CD14-positive monocyte (primary cell): ENCODE measurements at places on chromosomes 7 and 10. TPM values are rescaled to one million over a fixed set of nuclear protein-coding genes. Genes with fewer than 3 reads are reported as not detected.

DNA sequence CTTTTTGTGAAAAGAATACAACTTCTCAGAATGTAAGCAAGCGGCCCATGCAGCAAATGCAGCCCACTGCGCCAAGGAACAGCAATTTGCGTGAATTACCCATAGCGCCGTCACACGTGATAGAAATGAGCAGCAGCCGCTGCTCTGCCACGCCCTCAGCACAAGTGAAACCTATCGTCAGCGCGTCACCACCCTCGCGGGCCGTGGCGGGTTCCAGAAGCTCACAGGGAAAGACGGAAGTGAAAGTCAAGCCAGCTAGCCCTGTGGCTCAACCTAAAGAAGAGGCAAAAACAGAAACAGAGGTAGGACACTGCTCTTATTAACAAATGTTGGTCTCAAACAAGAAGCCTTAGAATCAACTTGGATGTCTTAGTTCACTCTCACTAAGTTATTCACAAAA lies 70.5 kb downstream of the SHH start:
- H3K27ac ChIP-seq: peak overlapping the region; percentile 40
- H3K4me1 ChIP-seq: no peaks in the 10 kb centered on the region
- H3K27me3 ChIP-seq: no peaks in the 10 kb centered on the region
- no peak overlapping the region for H3K4me3 ChIP-seq
- peak; percentile 53 for DNase-seq

DNA sequence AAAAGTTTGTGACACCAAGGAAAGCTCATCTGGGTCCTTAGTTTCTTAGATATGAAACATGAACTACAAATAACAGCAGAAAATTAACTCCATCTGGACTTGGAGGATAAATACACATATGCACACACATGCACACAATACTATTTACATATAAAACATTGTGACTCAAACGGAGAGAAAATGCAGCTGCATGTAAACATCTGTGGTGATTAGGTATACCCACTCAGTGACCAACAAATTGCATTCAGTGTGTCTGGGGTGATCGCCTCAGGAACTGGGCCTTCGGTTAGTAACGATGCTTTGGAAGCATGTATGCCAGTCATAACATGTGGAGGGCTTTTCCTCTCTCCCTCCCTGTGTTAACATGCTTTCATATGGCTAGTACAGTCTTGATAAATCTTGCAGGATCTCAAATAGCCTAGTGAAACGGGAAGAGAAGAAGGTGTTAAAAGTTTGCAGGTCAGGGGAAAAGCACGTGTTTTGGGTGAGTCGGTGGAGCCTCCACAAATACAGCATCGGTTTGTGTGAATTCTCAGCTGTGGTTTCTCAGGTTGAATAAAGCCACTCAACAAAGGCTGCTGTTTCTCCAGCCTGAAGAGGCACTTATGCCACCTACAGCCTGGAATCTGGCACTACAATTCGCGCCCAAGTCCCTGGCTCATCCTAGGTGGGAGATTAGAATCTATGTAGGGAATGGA lies 8.7 kb upstream of the GLRX3 start:
- no peaks in the 10 kb centered on the region for H3K4me1 ChIP-seq
- DNase-seq: peak; percentile 18
- peaks cover 17% of the 10 kb centered on the region for H3K27me3 ChIP-seq
- no peak overlapping the region for H3K4me3 ChIP-seq
- no peak overlapping the region for H3K27ac ChIP-seq
- no peaks in the 10 kb centered on the region for H3K36me3 ChIP-seq

Gene OIT3
- polyA plus RNA-seq: not detected

DNA sequence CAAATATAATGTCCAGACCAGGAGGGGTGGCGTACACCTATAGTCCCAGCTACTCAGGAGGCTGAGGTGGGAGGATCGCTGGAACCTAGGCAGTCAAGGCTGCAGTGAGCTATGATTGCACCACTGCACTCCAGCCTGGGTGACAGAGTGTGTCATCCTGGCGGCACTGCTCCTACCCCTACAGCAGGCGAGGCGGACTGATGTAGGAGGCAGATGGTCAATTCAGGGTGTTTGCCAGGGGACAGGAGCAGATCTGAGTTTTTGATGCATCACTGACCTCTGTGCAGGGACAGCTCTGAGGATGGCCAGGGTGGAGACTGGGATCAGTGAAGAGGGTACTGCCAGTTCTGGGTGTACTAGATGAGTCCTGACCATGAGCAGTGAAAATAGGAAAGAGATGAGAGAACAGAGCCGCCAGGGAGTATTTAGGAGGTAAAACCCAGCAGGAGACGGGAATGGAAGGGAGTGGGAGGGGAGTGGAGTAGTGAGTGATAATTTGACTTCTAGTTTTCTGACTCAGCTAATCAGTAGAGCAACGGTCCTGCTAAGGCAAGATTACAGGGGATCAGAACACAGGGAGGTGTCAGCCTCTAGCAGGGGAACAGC lies 75.3 kb downstream of the HIP1 start:
- no peaks in the 10 kb centered on the region for H3K36me3 ChIP-seq
- no peak overlapping the region for H3K4me3 ChIP-seq

DNA sequence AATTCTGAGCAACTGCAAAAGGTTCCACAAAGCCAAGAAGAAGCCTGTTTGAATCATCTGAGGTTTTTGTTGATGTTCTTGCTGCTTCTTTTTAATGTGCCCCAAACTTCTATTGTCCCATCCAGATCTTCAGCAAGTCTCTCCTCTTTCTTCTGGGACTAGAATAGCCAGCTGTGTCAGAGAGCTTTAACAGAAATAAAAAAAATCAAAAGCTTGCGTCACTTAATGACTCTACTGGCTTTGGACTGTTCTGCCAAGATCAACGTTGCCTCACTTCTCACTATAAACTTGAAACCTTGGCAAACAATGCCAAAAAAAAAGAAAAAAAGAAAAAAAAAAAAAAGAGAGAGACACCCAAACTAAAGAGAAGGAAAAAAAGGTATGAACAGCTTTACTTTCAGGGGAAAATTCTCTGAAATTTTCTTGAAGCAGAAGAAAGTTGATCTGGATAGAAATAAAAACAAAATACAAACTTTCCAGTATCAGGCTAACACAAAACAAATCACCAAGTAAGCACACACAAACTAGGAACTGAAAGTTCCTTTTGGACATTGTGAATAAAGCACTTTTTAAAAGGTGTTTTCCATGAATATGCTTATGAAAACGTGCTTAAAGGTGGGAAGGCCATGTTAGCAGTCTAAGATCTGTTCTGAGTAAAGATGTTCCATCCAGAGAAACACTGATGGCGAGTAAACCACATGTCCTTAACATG lies 14.8 kb downstream of the USP54 start:
- peaks cover 7% of the 10 kb centered on the region for H3K4me1 ChIP-seq
- H3K27me3 ChIP-seq: no peaks in the 10 kb centered on the region
- no peak overlapping the region for H3K27ac ChIP-seq
- H3K4me3 ChIP-seq: no peak overlapping the region

Gene TAF5
- polyA plus RNA-seq: 1.0 TPM

DNA sequence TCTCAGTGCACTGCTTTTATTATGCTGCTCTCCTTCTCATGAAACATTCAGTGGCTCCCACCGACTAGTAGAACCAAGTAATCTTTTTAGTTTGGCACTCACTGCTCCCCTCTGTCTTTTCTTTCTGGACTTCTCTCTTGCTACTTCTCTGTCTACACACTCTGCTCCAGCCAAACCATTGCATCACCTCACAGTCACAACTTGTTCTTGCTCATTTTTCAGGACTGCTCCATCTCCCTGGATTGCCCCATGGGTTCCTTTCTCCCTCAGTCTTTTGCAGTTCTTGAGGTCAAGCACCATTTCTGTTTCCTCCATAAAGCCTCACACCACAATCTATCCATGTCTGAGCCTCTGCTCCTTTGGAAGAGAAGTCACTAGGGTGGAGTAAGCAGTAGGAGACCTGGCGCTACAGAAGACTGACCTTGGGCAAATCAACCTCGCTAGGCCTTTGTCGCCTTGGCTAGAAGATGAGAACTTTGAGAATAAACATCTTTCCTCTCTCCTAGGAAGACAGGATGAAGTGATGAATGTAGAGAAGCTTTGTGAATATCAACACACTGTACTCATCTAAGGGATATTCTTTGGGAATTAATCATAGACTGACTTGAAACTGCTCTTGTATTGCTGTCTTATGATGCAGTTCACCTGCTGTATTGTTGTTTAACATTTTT lies 186.2 kb downstream of the LRMDA start:
- no peaks in the 10 kb centered on the region for H3K36me3 ChIP-seq
- H3K27me3 ChIP-seq: no peaks in the 10 kb centered on the region
- DNase-seq: peak; percentile 45
- peaks cover 45% of the 10 kb centered on the region for H3K4me1 ChIP-seq
- no peak overlapping the region for H3K4me3 ChIP-seq

GRCh38 chr10:119211176-119211575 lies 3.8 kb downstream of the GRK5 start:
- no peak for DNase-seq
- H3K4me3 ChIP-seq: no peak overlapping the region
- H3K4me1 ChIP-seq: peaks cover 67% of the 10 kb centered on the region
- H3K36me3 ChIP-seq: no peaks in the 10 kb centered on the region

Gene TMEM176B
- polyA plus RNA-seq: 391 and 415 TPM in 2 replicates

DNA sequence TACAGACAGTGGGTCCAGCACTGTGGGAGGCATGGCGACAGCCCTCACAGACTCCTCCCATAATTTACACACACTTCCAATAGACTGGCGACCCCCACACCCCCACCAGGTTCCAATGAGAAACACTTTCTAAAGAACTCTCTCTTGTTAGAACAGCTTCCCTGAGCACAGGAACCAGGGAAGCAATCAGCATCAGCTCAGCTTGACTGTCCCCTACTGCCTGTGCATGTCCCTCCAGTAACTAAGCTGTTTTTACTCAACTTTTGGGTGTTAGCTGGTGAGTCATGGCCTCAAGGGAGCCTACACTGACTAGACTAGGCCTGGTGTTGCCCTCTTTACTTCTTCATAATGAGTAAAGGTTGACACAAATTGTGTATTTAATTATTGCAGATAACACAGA lies 32.6 kb upstream of the HERPUD2 start:
- H3K36me3 ChIP-seq: no peaks in the 10 kb centered on the region
- H3K4me3 ChIP-seq: no peak overlapping the region
- no peaks in the 10 kb centered on the region for H3K27me3 ChIP-seq
- H3K27ac ChIP-seq: no peak overlapping the region

DNA sequence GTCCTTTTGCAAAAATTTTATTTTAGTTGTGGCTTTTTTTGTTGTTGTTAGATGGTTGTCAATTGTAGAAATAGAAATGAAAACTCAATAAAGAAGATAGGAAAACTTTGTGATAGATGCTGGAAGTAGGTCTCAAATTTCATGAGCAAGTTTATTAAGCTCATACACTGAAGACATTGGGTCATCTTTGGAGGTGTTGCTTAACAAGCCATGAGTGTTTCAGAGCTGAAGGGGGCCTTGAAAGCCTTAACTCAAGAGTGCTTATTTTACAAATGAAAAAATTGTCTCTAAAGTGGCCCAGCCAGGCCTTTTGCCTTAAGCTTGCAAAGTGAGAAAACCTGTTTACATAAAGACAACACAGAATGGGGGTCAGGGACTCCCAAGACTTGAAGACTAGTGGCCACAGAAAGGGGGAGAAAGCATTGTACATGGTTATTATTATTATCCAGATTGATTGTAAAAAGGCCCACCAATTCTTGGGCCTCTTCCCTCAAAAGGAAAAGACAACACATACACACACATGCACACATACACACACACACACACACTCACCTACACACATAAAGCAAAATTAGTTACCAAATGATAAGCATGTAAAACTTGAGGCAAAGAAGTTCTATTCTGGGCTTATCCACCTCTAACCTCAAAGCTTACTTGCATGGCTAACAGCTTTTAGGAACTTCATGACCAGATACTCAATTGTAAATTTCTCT lies 49.7 kb upstream of the GLCCI1 start:
- no peaks in the 10 kb centered on the region for H3K4me1 ChIP-seq
- no peak for DNase-seq
- H3K27ac ChIP-seq: no peak overlapping the region
- no peaks in the 10 kb centered on the region for H3K36me3 ChIP-seq

Gene CCDC3
- polyA plus RNA-seq: not detected

DNA sequence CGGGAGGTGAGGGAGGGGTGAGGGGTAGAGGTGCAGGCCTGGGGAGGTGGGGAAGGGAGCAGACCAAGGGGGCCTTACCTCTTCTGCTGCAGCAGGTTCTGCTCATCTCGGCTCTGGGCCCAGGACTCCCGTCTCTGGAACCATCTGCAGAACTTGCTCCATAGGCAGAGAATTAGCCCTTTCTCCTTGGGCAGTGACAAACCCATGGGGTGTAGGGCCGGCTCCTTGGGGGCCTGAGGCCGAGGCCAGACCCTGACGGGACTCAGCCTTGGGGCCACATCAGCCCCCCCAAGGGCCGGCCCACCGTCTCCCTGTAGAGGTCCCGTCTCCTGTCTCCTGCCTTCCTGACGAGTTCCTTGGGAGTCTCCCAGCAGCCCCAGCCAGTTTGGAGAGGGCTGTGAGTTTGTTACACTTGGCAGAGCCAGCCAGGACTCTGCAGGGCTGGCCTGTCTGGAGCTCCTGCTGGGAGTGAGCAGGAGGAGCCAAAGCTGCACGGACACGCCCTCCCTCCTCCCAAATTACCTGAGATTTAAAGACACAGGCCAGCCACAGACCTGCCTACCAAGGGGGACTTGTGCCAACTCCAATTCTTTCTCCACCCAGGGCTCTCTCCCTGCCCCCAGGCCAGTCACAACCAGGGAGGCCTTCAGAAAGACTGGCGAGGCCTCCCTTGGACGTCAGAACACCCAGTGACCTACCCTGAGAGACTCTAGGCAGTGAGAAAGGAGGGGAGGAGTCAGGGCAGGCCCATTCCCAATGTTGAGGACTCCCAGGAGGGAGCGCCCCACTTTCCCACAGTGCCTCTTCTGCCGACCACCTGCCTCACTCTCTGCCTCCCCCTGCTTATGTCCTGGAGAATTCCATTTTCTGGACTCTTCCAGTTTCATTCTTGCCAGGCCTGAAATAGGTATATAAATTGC lies at the start of gene TRPV6:
TRPV6 (minus strand) TSS at position 435 of the 920 bp plus-strand sequence.
- H3K4me1 ChIP-seq: no peaks in the 10 kb centered on the region
- no peaks in the 10 kb centered on the region for H3K36me3 ChIP-seq
- no peak for DNase-seq
- H3K27ac ChIP-seq: no peak within 1 kb of the TSS
- H3K27me3 ChIP-seq: no peaks in the 10 kb centered on the region
- H3K4me3 ChIP-seq: no peak within 1 kb of the TSS

Gene FAM25C
- polyA plus RNA-seq: not detected in 2 replicates

- no peak for DNase-seq
- H3K4me3 ChIP-seq: no peak overlapping the region
- H3K27ac ChIP-seq: no peak overlapping the region
- no peaks in the 10 kb centered on the region for H3K4me1 ChIP-seq
Observed at GRCh38 chr7:149431486-149432120, 29.3 kb downstream of the ZNF777 start.

- no peaks in the 10 kb centered on the region for H3K27me3 ChIP-seq
- H3K4me3 ChIP-seq: no peak overlapping the region
- H3K27ac ChIP-seq: no peak overlapping the region
- no peaks in the 10 kb centered on the region for H3K4me1 ChIP-seq
- no peak for DNase-seq
Observed at GRCh38 chr10:67261300-67261797, 335.5 kb downstream of the LRRTM3 start.

GRCh38 chr10:17134282-17134681 lies 4.7 kb upstream of the CUBN start:
- peaks cover 8% of the 10 kb centered on the region for H3K4me1 ChIP-seq
- H3K27me3 ChIP-seq: no peaks in the 10 kb centered on the region
- no peaks in the 10 kb centered on the region for H3K36me3 ChIP-seq
- no peak overlapping the region for H3K4me3 ChIP-seq
- H3K27ac ChIP-seq: no peak overlapping the region
- no peak for DNase-seq

Gene NKX1-2
- polyA plus RNA-seq: not detected

Gene GRM3
- polyA plus RNA-seq: not detected in 2 replicates

GRCh38 chr10:10911471-10911921 lies 106.2 kb upstream of the CELF2 start:
- no peak overlapping the region for H3K27ac ChIP-seq
- no peak overlapping the region for H3K4me3 ChIP-seq
- peaks cover 14% of the 10 kb centered on the region for H3K4me1 ChIP-seq
- DNase-seq: peak; percentile 4
